ENCODE measurements at places on chromosomes 6 and 20. TPM values are rescaled to one million over a fixed set of nuclear protein-coding genes. Genes with fewer than 3 reads are reported as not detected.
A peak's percentile ranks its signal among the peaks of the same experiment; 100 is the strongest.

DNA sequence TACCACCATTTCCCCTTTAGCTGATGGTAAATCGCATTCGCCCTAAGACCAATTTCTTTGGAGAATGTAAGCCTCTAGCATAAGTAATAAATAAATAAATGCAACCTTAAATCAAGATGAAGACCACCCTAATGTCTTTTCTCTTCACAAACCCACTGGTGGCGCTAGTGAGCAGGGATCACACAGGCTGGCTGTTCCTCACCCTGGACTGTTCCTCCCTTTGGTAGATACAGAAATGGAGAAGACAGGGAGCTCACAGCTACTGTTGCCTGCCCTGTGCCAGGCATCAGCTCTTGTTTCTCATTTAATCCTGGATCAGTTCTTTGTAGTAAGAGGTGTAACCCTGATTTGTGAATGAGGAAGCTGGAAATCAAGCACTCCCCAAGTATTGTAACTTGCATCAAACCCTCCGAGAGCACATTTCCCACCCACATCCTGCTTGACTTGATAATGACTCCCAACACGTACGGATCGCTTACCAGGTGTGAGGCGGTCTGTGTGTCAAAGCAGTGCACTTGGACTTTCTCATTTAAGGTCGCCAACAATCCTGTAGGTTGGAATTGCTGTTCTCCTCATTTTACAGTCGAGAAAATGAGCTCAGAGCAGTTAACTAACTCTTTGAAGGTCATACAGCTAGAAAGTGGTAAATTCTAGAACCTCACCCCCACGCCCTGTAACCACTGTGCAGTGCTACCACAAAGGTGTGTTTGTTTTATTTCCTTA, 236.1 kb downstream of the TSHZ2 start:
- DNase-seq = peak; percentile 14

DNA sequence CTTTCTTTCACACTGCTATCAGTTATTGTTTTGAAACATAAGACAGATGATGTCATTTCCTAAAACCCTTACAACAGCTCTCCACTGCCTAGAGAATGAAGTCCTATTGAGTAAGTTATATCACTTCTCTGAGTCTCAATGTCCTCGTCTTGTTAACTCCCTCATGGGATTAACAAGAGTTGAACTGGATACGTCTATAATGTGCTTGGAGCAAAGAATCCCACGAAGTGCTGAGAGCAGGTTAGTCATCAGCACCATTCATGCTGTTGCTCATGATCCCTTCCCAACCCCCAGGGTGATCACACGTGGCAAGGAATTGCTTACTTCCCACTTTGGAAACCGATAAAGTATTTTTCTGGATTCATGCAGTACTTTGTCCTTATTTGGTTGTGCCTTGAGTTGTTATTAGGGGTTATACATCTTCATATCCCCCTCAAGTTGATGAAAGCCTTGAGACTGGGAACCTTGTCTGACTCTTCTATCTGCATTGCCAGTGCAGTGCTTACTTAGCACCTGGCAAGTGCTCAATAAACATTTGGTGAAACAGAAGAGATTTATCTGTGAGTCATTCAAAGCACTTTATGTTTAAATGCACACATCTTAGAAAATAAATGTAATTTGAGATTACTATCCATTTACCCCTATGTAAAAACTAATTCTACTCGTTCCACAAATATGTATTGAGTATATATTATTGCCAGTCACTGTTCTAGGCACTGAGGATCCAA, 487.5 kb downstream of the EPM2A start:
- no peak for DNase-seq

Gene VSX1
- total RNA-seq = not detected

Gene DNAH8
- 0.15 TPM for total RNA-seq

Gene OR2J3
- not detected for total RNA-seq

Gene KCNK17
- 0.72 TPM for total RNA-seq

Gene SLC35D3
- total RNA-seq = not detected
